ENCODE measurements at places on chromosomes 16 and 17.

DNA sequence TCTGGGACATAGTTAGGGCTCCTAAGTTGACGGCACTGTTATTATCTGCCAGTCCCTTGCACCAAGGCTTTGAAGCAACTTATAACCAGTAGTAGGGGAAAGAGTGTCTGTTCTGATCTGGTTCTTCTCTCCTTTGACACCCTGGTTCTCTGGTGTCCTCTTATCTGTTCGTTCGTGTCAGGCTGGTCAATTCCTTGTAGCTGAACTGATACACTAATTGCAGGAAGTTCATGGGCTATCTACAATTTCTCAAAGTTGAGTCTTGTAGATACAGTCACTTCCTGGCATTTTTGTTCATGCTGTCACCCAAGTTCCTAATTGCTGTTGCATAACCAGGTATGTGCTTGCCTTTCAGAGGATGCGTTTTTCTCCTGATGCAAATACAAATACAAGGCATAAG is 17.3 kb upstream of the MYO1D start:
- DNase-seq = no peak

GRCh38 chr16:57091200-57091974 is 996 bp upstream of the CPNE2 start:
- no peak for DNase-seq

DNA sequence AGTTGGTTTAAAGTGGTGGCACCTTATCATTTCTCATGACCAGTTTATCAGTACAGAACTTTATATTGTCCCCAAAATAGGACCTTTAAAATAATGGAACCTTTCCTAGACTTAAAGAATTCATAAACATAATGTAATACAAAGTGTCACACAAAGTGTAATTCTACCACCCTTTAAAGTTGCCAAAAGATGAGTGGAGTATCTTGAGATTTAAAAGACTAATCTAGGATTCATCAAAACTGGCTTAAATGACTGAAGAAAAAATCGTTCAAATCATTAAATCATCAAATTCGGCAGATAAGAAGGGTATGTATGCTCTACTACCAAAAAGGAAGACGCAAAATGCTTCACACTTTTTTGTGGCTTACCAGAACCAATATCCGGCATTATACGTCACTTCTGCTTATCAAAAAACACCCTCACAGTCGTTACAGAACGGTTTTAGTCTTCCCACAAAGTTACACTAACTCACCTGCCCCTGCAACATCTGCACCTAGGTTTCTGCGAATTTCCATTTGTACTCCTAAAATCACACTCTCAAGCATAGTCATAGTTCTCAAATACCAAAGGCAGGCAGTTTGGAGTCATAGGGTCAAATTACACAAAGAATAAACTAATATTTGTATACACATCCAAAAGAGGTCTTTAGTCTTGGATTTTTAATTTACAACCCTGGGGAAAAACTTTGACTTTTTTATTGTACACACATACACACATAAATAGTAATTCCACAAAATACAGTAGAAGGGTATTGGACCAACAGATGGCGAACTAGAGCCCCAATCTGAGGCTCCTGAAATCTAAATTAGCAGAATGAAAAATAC is 1.4 kb upstream of the KANSL1 start:
- no peak for DNase-seq

DNA sequence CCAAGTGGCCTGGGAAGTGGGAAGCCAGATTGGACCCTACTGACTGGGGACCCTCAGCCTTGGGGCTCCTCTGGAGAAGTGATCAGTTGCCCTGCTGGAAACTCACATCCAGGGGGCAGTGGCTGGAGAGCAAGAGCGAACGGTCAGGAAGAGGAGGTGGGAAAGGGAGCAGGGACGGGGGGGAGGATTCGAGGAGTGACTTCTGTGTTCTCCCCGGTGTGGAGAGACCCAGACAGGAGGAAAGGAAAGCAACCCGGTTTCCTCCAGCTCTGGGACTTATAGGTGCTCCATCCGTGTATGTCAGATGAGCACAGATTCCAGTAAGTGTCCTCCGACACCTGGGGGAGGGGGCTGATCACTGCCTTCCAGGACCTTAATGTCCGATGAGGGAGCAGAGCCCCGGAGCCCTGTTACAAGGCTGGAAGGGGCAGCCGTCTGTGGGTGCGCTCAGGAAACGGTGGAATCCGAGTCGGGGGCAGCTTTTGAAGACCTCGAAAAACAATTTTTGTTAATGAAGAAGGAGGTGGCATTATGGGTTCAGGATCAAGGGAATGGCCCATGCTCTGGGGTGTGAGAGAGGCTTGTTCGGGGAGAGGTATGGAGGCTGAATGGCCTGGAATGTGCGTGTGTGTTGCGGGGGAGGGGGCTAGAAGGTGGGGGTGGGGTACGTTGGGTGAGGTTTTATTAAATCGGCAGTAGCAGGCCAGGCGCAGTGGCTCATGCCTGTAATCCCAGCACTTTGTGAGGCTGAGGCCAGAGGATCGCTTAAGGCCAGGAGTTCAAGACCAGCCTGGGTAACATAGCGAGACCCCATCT is 34.8 kb upstream of the NDRG4 start:
- no peak for DNase-seq

DNA sequence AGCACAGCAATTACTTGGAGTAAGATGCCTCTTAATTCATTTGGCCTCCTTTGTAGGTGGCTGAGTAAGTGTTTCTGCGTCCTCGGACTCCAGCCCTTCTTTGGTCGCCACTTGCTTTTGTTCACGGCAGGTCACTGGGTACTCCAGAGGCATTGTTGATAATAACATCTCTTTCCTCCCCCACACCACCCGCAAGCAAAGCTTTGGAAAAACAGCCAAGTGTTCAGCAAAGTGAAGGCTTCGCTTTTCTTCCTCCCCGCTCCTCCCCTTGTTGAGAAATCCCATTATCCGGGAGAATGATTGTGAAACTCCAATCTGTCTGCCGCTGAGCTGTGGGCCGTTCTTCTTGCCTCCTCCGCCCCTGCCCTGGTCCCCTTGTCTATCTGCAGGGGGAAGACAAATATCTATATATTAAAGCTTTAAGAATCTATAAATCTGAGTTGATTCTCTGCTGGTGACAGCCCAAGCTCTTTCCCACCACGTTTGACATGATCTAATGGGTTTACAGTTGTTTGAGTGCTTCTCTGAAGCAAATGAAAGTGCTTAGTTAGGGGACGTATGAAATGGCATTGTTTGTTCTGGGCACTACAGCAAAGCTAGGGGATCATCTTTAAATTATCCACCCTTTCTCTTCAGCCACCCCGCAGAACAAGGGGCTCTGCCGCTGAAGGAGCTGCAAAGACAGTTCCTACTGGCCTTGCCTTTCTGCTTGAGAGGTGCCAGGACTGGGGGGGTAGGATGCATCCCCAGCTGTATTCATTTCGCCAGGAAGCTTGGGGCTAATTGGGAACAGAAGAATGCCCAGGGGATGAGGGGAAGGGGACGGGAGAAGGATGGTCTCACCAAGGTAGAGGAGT is 167.1 kb downstream of the CCDC182 start:
- DNase-seq = no peak

GRCh38 chr17:80566054-80566400 is 21.4 kb downstream of the RPTOR start:
- no peak for DNase-seq

GRCh38 chr17:82583720-82584234 is 64.2 kb downstream of the FOXK2 start:
- DNase-seq = no peak

DNA sequence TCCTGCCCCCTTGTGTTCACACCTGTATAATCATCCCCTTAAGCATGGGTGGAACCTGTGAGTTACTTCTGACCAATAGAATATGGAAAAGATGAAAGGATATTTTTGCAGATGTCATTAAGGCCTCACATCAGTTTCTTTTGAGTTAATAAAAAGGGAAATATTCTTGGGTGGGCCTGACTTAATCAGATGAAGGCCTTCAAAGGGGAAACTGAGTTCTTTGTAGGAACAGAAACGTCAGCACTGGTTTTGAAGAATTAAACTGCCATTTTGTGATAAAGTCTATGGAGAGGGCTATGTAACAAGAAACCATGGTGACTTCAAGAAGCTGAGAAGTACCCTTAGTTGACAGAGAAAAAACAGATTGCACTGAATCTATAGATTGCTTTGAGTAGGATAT is 168.7 kb upstream of the CNTNAP4 start:
- DNase-seq = no peak

GRCh38 chr17:69363488-69364210 is 36.7 kb upstream of the ABCA5 start:
- no peak for DNase-seq

DNA sequence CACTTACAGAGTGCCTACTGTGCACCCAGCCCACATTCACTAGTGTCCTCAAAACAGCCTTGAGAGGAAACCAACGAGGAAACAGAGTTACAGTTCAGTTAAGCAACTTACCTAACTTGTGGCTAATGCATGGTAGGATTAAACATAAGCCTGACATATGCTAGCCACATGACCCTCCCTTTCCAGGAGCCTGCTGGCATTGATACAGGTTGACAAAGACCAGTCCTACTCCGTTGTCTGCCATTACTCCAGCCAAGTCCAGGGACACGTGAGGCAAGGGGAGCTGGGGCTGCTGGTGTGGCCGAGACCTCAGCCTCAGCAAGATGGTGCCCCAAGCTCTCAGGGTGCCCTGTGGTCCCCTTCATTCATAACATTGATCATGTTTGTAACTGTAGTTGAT is 37.9 kb downstream of the SNX20 start:
- no peak for DNase-seq

Data from GOT3 (cell line).